T-helper 1 cell (primary cell): ENCODE measurements at places on chromosomes 16 and 17.

DNA sequence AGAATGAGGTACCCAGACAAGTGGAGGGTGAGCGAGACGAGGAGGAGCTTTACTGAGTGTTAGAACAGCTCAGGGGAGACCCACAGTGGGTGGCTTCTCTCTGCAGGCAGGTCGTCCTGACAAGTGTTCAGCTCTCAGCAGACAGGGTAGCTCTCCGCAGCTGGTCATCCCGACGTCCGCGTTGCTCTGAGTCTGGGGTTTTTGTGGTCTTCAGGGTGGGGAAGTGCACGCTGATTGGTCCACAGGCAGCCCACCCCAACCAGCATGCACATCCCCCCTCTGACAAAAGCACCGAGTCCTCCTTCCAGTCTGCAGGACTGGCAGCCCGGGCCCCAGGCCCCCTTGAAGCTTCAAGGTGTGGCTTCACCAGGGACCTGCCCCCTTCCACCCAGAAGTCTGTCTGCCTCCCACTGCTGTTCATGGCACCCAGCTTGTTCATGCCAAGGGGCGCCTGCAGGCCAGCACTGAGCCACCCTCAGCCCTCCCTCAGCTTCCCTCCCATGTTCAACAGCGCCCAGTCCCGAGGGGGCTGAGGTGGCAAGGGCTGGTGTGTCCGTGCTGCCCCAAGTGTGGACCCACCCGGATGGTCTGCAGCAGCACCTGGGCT lies 19.9 kb upstream of the WDR45B start:
- no peak for DNase-seq

DNA sequence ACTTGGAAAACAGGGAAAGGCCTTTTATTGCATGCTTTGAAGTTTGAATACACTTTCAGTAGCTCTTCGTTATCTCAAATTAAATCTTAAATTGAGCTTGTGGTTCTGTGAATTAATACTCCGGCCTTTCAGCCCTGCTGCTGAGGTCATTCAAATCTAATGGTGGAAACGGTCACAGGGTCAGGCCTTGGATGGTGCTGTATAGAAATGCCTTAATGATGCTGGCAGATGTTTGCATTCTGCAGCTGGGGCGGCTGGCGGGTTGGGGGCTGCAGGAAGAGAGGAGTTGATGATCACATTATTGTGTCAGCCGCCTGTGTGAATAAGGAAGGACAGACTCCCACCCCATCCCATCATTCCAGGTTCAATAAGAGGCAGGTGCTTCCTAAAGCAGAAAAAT lies 723.6 kb downstream of the WWOX start:
- no peak for DNase-seq

- DNase-seq: no peak
Observed at GRCh38 chr17:385178-385835, 32.7 kb upstream of the RPH3AL start.

- DNase-seq: no peak
Observed at GRCh38 chr17:38663125-38663751, 11.5 kb downstream of the EPOP start.

DNA sequence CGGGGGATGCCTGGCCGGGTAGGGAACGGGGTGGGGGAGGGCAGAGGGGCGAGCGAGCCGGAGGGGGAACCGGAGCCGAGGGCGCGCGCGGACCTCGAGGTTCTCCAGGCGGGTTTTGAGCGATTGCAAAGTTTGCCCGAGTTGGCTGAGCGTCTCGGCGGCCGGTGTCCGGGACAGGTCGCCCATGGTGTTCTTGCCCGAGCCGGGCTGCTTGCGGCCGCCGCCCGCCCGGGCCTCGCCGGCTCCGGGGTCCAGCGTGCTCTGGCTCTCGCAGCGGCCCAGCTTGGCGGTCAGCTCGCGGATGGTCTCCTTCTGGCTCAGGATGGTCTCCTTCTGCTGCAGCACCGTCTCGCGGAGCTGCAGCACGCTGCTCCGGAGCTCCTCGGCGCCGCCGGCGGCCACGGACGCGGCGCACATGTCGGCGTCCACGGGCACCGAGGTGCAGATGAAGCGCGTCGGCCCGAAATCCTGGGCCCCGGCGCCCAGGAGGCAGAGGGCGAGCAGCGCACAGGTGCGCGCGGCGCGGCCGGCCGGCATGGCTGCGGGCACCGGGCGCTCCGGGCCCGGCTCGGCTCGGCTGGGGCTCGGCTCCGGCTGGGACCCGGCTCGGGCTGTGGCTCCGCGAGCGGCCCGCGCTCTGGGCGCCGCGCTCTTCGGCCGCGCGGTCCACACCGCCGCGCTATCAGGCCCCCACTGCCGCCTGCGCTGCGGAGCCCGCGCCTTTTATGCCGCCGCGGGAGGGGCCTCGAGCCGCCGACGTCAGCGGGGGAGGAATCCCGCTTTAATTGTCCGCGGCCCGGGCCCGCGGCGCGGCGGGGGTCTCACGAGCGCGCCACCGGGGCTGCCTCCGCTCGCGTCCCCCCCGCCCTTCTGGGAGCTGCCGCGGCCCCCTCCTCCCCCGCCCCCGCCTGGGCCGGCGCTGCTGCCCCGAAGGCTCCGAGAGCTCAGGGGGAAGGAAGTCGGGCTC lies at the start of gene NPTX1:
Gene NPTX1, minus strand, starts transcription at position 698 of the 967 bp plus-strand sequence. Its CDS starts 161 bp downstream, at position 537.
- no peak for DNase-seq

GRCh38 chr17:17533901-17534441 lies 37.8 kb upstream of the RASD1 start:
- DNase-seq: no peak

DNA sequence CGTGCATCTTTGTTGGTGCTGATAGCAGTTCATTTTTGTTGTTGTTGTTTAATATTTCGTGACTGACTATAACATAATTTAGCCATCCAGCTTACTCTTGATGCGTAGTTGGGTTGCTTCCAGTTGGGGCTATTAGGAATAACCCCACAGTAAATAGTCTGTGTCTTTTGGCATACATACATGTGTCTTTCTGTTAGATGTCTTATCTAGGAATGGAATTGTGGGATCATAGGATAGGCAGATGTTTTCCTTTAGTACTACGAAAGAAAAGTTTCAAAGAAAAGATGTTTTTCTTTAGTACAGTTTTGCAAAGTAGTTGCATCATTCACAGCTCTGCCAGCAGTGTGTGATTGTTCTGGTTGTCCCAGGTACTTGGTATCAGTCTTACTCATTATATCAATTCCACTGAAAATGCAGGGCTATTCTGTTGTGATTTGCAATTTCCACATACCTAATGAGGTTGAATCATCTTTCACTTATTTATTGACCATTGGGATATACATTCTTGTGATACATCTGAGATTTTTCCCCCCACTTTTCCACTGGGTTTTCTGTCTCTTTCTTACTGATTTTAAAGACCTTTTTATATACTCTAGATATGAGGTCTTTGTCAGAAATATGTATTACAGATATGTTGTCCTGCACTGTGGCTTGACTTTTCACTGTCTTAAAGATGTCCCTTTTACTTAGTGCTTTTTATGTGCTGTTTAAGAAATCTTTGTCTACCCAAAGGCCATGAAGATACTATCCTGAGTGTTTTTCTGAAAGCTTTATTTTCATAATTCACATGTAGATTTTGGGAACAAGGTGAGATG lies 173.3 kb downstream of the MRTFB start:
- DNase-seq: no peak

DNA sequence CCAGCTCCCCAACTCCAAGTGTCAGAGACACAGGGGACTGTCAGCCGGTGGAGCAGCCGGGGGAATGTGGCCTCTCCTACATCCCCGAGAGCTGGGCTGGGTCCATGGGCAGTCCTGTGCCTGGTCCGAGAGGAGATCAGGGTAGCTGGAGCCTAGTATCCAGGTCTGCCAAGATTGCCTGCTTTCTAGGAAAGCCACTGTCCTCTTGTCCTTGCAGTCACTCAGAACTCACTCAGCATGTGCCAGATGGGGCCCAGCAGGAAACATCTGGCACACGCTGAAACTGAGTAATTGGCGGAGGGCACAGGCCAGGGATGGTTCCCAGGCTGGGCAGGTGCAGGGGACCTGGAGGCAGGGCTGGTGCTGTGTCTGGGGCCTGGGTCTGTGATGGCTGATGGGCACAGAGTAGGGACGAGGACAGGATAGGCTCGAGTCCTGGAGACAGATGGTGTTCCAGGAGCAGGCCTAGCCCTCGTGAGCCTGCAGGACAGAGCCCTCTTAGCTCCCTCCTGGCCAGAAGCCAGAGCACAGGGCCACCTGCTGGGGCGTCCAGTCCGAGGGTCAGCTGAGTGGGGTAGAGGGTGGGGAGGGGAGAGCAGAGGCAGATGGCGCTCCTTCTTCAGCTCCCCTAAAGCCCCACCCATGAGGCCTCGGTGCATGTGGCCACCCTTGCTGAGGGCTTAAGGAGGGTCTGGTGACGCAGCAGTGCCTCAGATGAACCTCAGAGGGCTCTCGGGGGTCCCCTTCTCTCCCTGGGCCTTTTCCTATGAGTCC lies 31.1 kb downstream of the ADCY7 start:
- no peak for DNase-seq

DNA sequence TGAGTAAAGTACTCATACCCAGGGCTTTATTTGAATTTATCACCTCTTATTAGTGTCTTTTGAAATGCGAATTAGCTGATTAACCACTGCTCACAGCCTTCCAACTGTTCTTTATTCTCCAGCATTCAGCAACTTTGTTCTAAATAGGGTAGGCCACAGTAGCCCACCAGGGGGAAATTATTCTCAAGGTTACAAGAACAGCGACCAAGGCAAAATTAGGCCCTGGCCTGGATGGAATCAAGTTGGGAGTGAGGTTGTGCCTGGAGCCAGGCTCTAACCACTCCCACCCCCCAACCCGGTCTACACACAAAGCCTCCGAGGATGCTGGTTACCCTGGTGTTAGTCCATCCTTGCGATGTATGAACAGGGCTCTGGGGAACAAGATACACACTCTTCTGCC lies 245.5 kb downstream of the STX8 start:
- DNase-seq: no peak

GRCh38 chr17:1498233-1498632 lies 5.7 kb upstream of the MYO1C start:
- DNase-seq: no peak

- no peak for DNase-seq
Observed at GRCh38 chr16:82190386-82190785, 20.4 kb upstream of the MPHOSPH6 start.

DNA sequence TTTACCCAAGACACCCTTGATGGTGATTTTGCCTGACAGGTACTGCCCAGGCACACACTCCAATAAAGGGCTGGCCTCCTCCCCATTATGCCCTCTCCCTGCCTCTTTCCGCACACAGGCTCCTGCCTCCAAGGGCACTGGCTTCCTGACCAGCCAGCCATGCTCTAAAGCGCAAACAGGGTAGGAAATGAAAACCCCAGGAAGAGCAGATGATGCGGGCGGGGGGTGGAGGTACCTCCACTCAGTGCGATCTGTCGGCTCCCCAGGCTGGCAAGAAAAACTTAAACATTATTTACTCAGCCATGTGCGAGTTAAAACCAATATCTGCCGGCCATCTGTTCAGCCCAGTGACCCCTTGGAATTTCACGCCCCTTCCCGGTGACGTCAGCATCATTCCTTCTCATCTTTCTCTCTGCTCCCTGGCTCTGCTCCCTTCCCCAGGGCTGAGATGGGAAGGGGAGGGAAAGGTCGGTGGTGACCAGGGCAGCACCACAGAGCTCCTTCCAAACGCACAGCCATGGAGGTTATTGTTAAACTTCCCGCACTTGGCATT lies 262.5 kb downstream of the CBLN1 start:
- no peak for DNase-seq

DNA sequence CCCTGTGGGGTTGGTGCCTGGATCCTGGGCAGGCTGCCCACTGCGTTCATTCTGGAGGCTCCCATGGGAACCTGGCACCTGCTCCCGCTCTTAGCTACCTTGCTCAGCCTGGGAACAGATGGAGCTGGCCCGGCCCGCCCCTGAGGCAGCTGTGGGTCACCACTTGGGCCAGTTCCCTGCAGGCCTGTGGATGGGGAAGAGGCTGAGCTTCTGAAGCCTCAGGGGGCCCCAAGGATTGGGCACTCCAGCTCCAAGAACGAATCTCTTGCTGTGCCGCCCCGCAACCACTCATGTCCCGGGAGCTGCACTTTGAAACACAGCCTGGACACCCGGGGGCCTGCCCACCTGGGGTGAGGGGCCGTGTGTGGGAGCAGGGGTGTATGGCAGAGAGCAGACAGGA lies 37.7 kb downstream of the BAHCC1 start:
- no peak for DNase-seq

- no peak for DNase-seq
Observed at GRCh38 chr16:55248494-55248893, 75.5 kb upstream of the IRX6 start.

DNA sequence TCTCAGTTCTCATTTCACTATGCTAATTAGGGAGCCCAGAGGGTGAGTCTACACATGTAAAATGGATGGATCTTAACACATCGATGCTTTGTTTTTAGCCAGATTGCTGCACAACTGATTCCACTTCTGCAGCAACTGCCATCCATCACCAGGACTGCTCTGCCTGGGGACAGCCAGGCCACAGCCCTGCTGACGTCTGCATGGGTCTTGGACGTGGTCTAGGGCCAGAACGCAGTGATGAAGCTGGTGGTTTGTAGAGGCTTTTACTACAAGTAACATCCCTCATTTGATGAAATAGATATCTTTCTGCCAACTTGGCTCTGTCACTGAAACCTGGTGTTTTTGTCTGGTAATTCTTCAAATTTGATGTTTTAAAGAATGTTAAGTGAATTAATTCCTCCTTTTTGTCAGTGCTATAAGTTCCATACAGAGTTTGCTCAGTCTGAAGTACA lies 50.6 kb downstream of the MARCHF10 start:
- no peak for DNase-seq
